ENCODE measurements at places on chromosomes 6 and 20. TPM values are rescaled to one million over a fixed set of nuclear protein-coding genes. Genes with fewer than 3 reads are reported as not detected.

Gene NKX2-2
- not detected for total RNA-seq

Gene GABRR2
- total RNA-seq: 3.3 TPM

Gene TMEM200A
- 8.9 TPM for total RNA-seq

Gene IYD
- total RNA-seq: not detected

Gene C6orf141
- total RNA-seq: 1.6 TPM

Gene ADGB
- not detected for total RNA-seq

Gene SYNDIG1
- 6.2 TPM for total RNA-seq

Gene RPL10A
- total RNA-seq: 834 TPM

Gene APCDD1L
- total RNA-seq: 14.6 TPM

Gene MRAP2
- 74.4 TPM for total RNA-seq

Gene OPN5
- not detected for total RNA-seq

Gene COL9A1
- total RNA-seq: not detected

Gene ZNF343
- 15.0 TPM for total RNA-seq

Gene CALHM4
- not detected for total RNA-seq

Gene LHFPL5
- total RNA-seq: not detected

Gene CLVS2
- not detected for total RNA-seq

Gene IMPG1
- 0.15 TPM for total RNA-seq

Gene CNBD2
- 2.0 TPM for total RNA-seq

Gene GUCA1A
- total RNA-seq: not detected

Gene STK4
- total RNA-seq: 41.0 TPM

Gene HSPA12B
- total RNA-seq: 10.8 TPM

Gene MATN4
- total RNA-seq: 0.42 TPM

Gene GRM1
- not detected for total RNA-seq

Gene GSTA4
- 20.3 TPM for total RNA-seq

Gene HLA-DOB
- 0.62 TPM for total RNA-seq

Gene EDN3
- not detected for total RNA-seq

Gene SLC17A4
- total RNA-seq: not detected

Gene TFB1M
- total RNA-seq: 16.3 TPM

Gene MEI4
- not detected for total RNA-seq

Gene KIF25
- total RNA-seq: 0.72 TPM

Gene MLN
- total RNA-seq: not detected

Gene NKX2-4
- total RNA-seq: not detected

Gene RIPK1
- 23.1 TPM for total RNA-seq

Gene SLC32A1
- not detected for total RNA-seq

Measured in aorta (tissue), 5 donors.